Heart right ventricle (tissue), 16 donors: ENCODE measurements at places on chromosomes 1 and 21.

GRCh38 chr1:39979654-39980053 lies 24.7 kb downstream of the MFSD2A start:
- no peaks in the 10 kb centered on the region for H3K36me3 ChIP-seq
- no peaks in the 10 kb centered on the region for H3K4me1 ChIP-seq
- no peak overlapping the region for H3K27ac ChIP-seq
- no peak overlapping the region for H3K4me3 ChIP-seq
- DNase-seq, result no peak
- H3K27me3 ChIP-seq, result no peaks in the 10 kb centered on the region

GRCh38 chr1:151915061-151915686 lies 5.9 kb upstream of the THEM4 start:
- H3K36me3 ChIP-seq, result no peaks in the 10 kb centered on the region
- H3K4me1 ChIP-seq, result no peaks in the 10 kb centered on the region
- no peaks in the 10 kb centered on the region for H3K27me3 ChIP-seq
- no peak for DNase-seq
- H3K27ac ChIP-seq, result no peak overlapping the region

GRCh38 chr1:40337443-40337842 lies 20.4 kb upstream of the COL9A2 start:
- no peaks in the 10 kb centered on the region for H3K36me3 ChIP-seq
- H3K27ac ChIP-seq, result no peak overlapping the region
- H3K4me3 ChIP-seq, result no peak overlapping the region
- H3K27me3 ChIP-seq, result no peaks in the 10 kb centered on the region
- H3K4me1 ChIP-seq, result no peaks in the 10 kb centered on the region
- DNase-seq, result no peak

- no peak overlapping the region for H3K4me3 ChIP-seq
- no peaks in the 10 kb centered on the region for H3K27me3 ChIP-seq
- H3K27ac ChIP-seq, result no peak overlapping the region
Measured at GRCh38 chr1:10057343-10057742, 24.6 kb downstream of the UBE4B start.

GRCh38 chr1:179091691-179092165 lies 9.9 kb downstream of the TOR3A start:
- peaks cover 59% of the 10 kb centered on the region for H3K4me1 ChIP-seq
- peaks cover 97% of the 10 kb centered on the region for H3K36me3 ChIP-seq
- H3K27me3 ChIP-seq, result no peaks in the 10 kb centered on the region
- DNase-seq, result peak; percentile 42
- peak overlapping the region; percentile 67 for H3K27ac ChIP-seq

DNA sequence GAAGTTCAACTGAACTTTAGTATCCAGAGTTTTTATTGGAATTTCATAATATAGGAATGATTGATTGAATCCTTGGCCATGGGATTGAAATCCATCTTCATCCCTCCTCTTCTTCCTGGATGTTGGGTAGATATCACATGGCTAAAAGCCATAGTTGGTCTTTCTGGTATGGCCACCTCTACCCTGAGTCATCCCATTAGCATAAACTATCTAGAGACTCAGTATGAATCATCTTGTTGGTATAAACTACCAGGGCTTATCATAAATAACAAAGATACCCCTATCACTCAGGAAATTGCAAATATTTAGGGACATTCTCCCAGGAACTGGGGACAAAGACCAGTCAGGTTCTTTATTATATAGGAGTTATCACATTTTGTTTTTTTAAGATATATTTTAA lies 21.2 kb upstream of the ZP4 start:
- no peaks in the 10 kb centered on the region for H3K4me1 ChIP-seq
- H3K36me3 ChIP-seq, result no peaks in the 10 kb centered on the region
- no peak for DNase-seq
- no peak overlapping the region for H3K27ac ChIP-seq
- no peaks in the 10 kb centered on the region for H3K27me3 ChIP-seq
- H3K4me3 ChIP-seq, result no peak overlapping the region

GRCh38 chr1:214823311-214824117 lies 220.5 kb downstream of the CENPF start:
- no peaks in the 10 kb centered on the region for H3K27me3 ChIP-seq
- H3K4me1 ChIP-seq, result no peaks in the 10 kb centered on the region
- H3K4me3 ChIP-seq, result no peak overlapping the region
- no peak overlapping the region for H3K27ac ChIP-seq
- no peaks in the 10 kb centered on the region for H3K36me3 ChIP-seq

- peak overlapping the region; percentile 94 for H3K27ac ChIP-seq
- no peak overlapping the region for H3K4me3 ChIP-seq
- H3K36me3 ChIP-seq, result no peaks in the 10 kb centered on the region
- H3K27me3 ChIP-seq, result peaks cover 62% of the 10 kb centered on the region
Measured at GRCh38 chr1:229410370-229410691, 23.6 kb downstream of the ACTA1 start.

DNA sequence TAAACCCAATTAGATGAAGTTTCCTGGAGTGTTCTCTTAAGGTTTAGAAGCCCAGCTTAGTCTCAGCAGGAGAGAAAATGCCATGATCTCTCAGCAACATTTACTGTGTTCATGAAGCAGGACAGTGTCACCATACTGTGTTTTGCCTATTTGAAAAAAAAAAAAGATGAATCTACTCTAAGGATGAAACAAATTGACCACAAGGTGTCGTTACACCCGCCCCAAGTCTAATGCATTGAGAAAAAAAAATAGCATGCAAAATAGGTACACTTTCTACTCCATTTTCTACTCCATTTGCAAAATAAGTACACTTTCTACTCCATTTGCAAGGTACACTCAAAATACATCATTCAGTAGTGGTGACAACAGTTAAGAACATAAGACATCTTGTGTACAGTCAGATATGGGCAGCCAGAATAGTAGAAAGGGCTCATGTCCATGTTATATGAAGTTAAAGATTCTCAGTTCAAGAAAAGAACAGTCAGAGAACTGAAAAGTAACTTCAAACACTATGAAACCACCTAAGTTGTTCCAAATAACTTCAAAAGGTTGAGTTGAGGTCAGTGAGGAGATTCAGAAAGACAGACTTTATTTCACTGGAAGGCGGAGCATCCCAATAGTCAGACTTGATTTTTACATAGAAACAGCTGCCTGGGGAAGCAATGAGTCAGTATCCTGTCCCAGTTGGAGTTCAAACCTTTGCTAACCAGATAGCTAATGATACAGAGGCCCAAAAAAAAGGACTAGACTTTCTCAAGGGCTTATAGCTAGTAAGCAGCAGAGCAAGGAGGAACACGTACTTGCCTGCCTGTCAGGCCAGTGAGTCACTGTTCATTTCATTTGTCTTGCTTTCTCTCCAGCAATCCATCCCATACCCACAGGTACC lies 13.3 kb downstream of the PLPPR5 start:
- no peak overlapping the region for H3K4me3 ChIP-seq
- no peaks in the 10 kb centered on the region for H3K36me3 ChIP-seq
- no peaks in the 10 kb centered on the region for H3K4me1 ChIP-seq
- H3K27ac ChIP-seq, result no peak overlapping the region
- no peak for DNase-seq
- H3K27me3 ChIP-seq, result no peaks in the 10 kb centered on the region

- DNase-seq, result no peak
- H3K27me3 ChIP-seq, result no peaks in the 10 kb centered on the region
- H3K4me3 ChIP-seq, result no peak overlapping the region
- no peak overlapping the region for H3K27ac ChIP-seq
- no peaks in the 10 kb centered on the region for H3K36me3 ChIP-seq
Measured at GRCh38 chr1:10265027-10265426, 54.7 kb downstream of the KIF1B start.

- no peaks in the 10 kb centered on the region for H3K36me3 ChIP-seq
- no peaks in the 10 kb centered on the region for H3K27me3 ChIP-seq
- no peak overlapping the region for H3K4me3 ChIP-seq
- no peaks in the 10 kb centered on the region for H3K4me1 ChIP-seq
- no peak for DNase-seq
Measured at GRCh38 chr1:195188821-195189220, 1419.4 kb downstream of the KCNT2 start.

DNA sequence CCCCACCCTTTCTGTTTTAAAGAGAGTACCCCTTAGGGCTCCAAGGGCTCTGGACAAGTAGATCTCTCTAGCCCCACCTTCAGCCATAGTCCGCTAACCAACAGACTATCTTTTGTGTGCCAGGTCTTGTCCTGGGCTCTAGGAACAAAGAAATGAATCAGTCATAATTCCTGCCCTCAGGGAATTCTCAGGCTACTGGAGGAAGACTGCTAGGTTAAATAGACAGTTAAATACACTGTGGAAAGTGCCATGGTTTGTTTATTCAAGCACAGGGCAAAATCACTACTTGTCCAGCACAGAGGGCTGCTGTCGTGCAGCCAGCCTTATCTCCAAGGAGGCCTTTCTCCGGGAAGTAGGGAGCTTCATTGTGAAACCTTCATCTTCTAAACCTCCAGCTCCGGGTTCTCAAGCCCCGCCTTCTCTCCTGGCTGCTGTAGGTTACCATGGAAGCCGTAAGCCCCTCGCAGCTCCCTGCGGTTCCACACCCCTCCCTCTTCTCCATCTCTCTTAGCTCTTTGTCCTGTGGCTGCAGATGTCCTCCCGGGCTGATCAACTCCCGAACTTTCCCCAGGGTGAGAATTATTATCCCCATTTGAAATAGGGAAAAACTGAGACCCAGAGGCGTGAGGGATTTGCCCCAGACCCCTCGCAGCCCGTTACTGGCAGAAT lies 29.8 kb downstream of the SHISAL2A start:
- H3K36me3 ChIP-seq, result no peaks in the 10 kb centered on the region
- no peaks in the 10 kb centered on the region for H3K4me1 ChIP-seq
- H3K27me3 ChIP-seq, result no peaks in the 10 kb centered on the region
- no peak for DNase-seq
- H3K27ac ChIP-seq, result no peak overlapping the region
- no peak overlapping the region for H3K4me3 ChIP-seq

DNA sequence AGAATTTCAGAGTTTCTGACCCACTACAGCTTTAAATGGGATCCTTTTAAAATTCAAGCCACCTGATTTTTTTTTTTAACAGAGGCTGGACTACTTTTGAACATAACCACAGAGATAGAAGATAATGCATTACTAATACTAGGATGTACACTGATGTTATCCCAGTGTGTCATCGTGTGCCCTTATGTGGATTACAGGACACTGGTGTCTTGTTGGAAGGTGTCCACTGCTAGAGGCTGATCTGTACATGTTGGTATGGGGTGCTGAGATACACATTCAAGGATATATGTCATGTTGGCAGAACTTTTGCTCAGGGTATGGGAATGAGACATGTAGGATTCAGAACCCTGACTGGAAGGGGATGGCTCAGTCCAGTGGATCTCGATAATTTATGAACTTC lies 56.3 kb downstream of the INAVA start:
- no peak overlapping the region for H3K4me3 ChIP-seq
- H3K36me3 ChIP-seq, result no peaks in the 10 kb centered on the region
- no peak for DNase-seq
- H3K27ac ChIP-seq, result no peak overlapping the region
- H3K4me1 ChIP-seq, result no peaks in the 10 kb centered on the region

GRCh38 chr1:47224676-47225399 lies 7.2 kb downstream of the TAL1 start:
- peak overlapping the region; percentile 36 for H3K4me3 ChIP-seq
- H3K4me1 ChIP-seq, result peaks cover 28% of the 10 kb centered on the region
- peak overlapping the region; percentile 62 for H3K27ac ChIP-seq

DNA sequence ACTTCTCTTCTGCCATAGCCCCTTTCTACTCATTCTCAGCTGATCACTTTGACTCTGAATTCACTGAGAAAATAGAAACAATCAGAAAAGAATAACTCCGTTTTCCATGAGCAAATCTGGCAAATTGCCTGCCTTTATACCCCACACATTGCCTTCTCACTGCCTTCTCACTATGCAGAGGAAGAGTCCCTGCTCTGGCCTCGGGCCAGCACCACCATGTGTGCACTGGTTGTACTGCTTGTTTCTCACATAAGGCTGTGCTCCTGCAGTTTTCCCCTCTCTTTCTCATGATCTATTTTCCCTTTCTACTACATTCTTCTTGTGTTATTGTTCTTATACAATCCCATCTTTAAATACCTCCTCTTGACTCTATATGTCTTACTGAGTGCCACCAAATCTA lies 2.3 kb upstream of the HMGCS2 start:
- DNase-seq, result no peak
- H3K4me1 ChIP-seq, result peaks cover 23% of the 10 kb centered on the region
- no peaks in the 10 kb centered on the region for H3K36me3 ChIP-seq
- no peaks in the 10 kb centered on the region for H3K27me3 ChIP-seq
- H3K4me3 ChIP-seq, result no peak overlapping the region

DNA sequence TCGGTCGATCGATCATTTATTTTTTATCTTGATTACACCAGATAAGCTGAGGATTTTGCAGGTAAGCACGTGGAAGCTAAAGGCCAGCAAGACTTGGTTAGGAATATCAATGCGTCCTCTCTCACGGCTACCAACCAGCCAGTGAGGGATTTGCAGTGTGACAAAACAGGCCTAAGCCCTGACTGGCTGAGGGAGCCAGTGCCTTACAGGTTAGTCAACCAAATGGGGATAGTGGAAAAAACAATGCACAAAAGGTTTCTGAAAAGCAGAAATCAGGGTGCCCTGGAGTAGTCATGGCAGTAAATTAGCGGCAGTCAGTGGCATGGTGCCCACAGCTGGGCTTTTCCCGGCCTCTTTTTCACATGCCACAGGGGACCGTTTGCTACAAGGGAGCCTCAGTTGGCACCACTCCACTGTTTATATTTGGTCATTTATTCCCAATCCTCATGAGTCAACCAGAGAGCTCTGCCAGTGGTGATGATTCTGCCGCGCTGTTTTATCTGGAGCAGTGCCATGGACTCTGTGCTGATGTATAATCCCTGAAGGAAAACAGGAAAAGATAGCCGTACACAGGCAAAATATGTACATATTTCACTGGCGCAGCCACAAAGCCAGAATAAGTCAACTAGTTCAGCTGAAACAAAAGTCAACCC lies 167.6 kb downstream of the RHOU start:
- H3K27ac ChIP-seq, result no peak overlapping the region
- peaks cover 21% of the 10 kb centered on the region for H3K4me1 ChIP-seq
- no peaks in the 10 kb centered on the region for H3K36me3 ChIP-seq
- DNase-seq, result peak; percentile 78

DNA sequence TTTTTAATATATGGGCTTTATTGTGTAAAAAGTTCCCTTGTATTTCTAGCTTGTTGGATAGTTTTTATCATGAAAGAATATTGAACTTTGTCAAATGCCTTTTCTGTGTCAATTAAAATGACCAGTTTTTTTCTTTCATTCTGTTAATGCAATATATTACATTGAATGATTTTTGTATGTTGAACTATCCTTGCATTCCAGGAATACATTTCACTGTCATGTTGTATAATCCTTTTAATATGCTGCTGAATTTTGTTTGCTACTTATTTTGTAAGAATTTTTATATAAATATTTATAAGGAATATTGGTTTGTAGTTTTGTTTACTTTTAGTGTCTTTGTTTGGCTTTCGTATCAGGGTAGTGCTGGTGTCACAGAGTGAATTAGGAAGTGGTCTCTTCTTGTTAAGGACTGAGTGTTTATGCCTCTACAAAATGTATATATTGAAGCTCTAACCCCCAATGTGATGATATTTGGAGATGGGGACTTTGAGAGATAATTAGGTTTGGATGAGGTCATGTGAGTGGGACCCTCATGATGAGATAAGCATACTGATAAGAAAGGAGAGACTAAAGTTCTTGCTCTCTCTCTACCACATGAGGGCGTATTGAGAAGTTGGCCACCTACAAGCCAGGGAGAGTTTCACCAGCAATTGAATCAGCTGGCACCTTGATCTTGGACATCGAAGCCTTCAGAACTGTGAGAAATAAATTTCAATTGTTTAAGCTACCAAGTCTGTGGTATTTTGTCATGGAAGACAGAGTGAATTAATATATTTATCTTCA lies 12.0 kb upstream of the SLAMF6 start:
- H3K36me3 ChIP-seq, result no peaks in the 10 kb centered on the region
- peaks cover 6% of the 10 kb centered on the region for H3K4me1 ChIP-seq
- H3K27ac ChIP-seq, result no peak overlapping the region

GRCh38 chr1:90313778-90314177 lies 318.9 kb downstream of the ZNF326 start:
- H3K4me1 ChIP-seq, result no peaks in the 10 kb centered on the region
- H3K4me3 ChIP-seq, result no peak overlapping the region
- DNase-seq, result no peak
- no peaks in the 10 kb centered on the region for H3K36me3 ChIP-seq
- no peak overlapping the region for H3K27ac ChIP-seq
- no peaks in the 10 kb centered on the region for H3K27me3 ChIP-seq
